ENCODE measurements at places on chromosomes 5 and 9. TPM values are rescaled to one million over a fixed set of nuclear protein-coding genes. Genes with fewer than 3 reads are reported as not detected.

- H3K4me3 ChIP-seq: no peak overlapping the region
- no peaks in the 10 kb centered on the region for H3K36me3 ChIP-seq
- no peak for DNase-seq
- H3K27ac ChIP-seq: no peak overlapping the region
- no peaks in the 10 kb centered on the region for H3K4me1 ChIP-seq
These were observed 370.0 kb downstream of the ZSWIM6 start for GRCh38 chr5:61701877-61702602.

DNA sequence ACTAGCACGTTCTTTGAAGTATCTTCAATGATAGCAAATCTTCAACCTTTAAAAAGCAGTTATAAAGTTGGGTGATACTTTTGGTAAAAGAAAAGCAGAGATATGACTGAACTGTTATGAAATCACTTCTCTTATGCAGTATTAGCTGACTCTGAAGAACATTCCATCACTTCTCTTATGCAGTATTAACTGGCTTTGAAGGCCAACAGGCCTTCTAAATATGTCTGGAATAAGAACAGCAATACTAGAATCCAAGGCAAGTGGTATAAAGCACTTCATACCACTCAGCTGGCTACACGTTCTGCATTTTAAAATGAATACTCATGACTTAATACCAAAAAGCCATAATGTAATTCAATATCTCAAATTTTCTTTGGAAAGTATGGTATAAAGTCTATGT, 17.3 kb downstream of the SKIC3 start:
- no peak for DNase-seq
- H3K36me3 ChIP-seq: peaks cover 48% of the 10 kb centered on the region
- no peak overlapping the region for H3K4me3 ChIP-seq

DNA sequence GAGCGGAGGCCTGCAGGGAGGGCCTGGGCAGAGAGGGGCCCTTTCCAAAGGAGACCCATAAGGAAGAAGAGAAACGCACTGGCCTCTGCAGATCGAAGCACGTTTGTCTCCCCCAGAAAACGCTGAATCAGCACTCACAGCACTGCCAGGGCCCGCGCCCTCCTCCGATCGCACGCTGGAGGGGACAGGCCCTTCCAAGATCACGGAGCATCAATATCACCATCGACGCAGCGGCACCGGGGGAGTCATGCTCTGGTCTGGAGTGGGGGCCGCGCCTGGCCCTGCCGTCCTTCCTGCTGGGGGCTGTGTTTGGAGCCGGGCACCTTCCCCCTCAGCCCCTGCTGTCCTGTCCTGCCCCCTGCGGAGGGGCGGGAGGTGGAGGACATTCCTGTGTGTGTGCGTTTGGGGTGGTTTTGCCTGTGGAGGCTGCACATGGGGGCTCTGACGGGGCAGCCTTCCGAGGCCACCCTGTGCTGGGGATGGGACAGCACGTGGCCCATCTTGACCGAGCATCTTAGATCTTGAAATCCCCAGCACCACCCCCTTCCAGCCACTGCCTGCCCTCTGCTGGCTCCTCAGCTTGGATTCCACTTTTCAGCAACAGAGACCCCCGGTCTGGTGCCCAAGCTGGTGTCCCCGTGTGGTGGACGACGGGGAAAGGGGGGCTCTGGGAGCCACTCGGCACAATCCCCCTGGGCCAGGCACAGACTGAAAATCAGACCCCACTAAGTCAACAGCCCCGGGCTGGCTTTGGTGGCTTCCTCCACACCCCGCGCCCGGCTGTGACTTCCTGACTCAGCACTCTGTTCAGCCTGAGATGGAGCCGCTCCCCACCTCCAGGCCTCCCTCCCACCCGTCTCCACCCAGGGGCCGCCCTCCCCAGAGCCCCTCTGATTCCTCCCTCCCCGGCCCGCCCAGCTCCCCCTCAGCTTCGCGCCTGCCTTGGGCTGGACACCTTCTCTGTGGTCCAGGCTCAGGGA, 8.3 kb downstream of the TMEM250 start:
- peaks cover 80% of the 10 kb centered on the region for H3K4me1 ChIP-seq
- peaks cover 9% of the 10 kb centered on the region for H3K36me3 ChIP-seq
- H3K27ac ChIP-seq: peak overlapping the region; percentile 45
- H3K27me3 ChIP-seq: no peaks in the 10 kb centered on the region

The ELL2 gene
- 9.3 TPM for total RNA-seq

DNA sequence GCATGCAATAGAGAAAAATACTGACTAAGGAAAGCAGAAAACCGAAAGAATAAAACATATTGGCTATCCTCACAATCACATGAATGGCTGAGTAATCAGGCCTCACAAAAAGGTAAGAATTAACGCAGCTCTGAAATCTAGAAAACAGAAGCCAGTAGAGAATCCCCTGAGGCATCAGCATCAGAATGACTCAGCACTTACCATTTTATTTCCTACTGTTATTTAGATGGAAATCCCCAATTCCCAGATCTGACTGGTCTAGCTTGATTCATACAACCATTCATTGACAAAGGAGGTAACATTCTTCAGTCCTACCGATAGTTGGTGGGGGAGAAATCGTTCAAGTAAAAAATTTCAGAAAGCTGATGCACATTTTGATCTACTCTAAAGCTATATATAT, 1408.4 kb upstream of the WWC1 start:
- no peaks in the 10 kb centered on the region for H3K4me1 ChIP-seq
- no peaks in the 10 kb centered on the region for H3K36me3 ChIP-seq
- no peak for DNase-seq
- no peaks in the 10 kb centered on the region for H3K27me3 ChIP-seq

GRCh38 chr5:40098313-40098712, 581.4 kb upstream of the PTGER4 start:
- no peaks in the 10 kb centered on the region for H3K4me1 ChIP-seq
- no peak overlapping the region for H3K27ac ChIP-seq
- H3K36me3 ChIP-seq: no peaks in the 10 kb centered on the region
- no peak overlapping the region for H3K4me3 ChIP-seq

DNA sequence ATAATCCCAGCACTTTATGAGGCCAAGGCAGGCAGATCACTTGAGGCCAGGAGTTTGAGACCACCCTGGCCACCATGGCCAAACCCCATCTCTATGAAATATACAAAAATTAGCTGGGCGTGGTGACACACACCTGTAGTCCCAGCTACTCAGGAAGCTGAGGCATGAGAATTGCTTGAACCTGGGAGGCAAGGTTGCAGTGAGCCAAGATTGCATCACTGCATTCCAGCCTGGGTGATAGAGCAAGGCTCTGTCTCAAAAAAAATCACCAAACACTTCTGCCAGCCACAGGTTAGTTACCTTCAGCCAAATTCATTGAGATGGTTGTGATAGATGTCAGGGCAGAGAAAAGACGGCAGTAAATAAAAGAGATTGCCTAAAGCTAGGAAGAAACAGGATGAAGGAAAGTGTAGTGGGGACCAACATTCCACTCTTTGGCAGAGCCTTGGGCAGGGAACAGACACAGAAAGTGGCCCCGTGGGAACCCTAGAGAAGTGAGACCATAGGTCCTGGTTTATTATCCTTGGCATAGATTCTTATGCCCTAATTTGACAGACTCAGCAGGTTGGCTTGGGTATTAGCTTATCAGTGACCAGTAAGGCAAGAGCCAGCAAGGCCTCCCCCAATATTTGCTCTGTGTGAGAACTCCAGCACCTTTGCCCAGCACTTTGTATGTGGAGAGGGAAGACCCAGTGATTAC, 5.5 kb upstream of the CEP120 start:
- H3K27me3 ChIP-seq: no peaks in the 10 kb centered on the region
- peaks cover 3% of the 10 kb centered on the region for H3K4me1 ChIP-seq
- H3K36me3 ChIP-seq: no peaks in the 10 kb centered on the region
- no peak overlapping the region for H3K27ac ChIP-seq
- H3K4me3 ChIP-seq: no peak overlapping the region
- DNase-seq: no peak

GRCh38 chr5:96814041-96814440, 6.3 kb upstream of the ERAP1 start:
- H3K36me3 ChIP-seq: no peaks in the 10 kb centered on the region
- peaks cover 44% of the 10 kb centered on the region for H3K4me1 ChIP-seq
- H3K27me3 ChIP-seq: no peaks in the 10 kb centered on the region
- no peak for DNase-seq
- no peak overlapping the region for H3K27ac ChIP-seq
